ENCODE measurements at places on chromosomes 3 and 15.

- no peak overlapping the region for H3K4me3 ChIP-seq
- H3K4me1 ChIP-seq = no peaks in the 10 kb centered on the region
- H3K27ac ChIP-seq = no peak overlapping the region
- no peak for DNase-seq
- H3K36me3 ChIP-seq = no peaks in the 10 kb centered on the region
- peaks cover 2% of the 10 kb centered on the region for H3K27me3 ChIP-seq
Observed at GRCh38 chr15:33209575-33210481, 15.3 kb upstream of the FMN1 start.

DNA sequence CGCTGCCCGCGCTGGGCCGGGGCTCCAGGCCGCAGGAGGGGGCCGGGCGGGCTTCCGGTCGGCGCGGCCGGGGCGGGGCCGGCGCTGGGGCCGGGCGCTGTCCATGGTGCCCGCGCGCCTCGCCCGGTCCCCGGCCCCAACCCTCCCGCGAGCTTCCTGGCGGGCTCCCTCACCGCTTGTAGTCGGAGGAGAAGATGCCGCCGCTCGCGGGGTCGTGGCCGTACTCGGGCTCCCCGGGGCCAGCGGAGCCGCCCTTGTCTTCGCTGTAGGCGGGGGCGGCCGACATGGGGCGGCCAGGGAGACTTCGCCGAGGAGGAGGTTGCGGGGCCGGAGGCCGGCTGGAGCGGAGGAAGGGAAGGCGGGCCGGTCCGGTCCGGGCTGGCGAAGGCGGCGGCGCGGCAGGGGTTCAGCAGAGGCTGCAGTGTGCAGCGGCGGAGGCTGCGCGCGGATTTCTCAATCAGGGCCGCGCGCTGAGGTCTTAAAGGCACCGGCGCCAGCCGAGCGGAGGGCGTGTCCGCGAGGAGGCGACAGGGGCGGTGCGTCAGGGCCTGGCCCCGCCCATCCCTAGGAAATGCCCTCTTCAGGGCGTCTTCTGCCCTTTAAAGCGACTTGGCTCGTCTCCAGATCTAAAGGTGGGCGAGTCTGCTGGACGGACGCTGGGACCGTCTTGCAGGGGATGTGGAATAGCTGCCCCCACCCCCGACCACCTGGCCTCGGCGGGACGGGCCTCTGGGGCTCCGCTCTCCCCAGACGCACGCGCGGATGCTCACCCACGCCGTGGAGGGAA, at the start of gene AP3B2:
Gene AP3B2, minus strand, starts transcription at position 455 of the 787 bp plus-strand sequence. Its CDS starts 169 bp downstream, at position 286.
- peak; percentile 27 for DNase-seq
- peaks cover 3% of the 10 kb centered on the region for H3K27me3 ChIP-seq
- peaks cover 7% of the 10 kb centered on the region for H3K4me1 ChIP-seq
- no peaks in the 10 kb centered on the region for H3K36me3 ChIP-seq
- H3K27ac ChIP-seq = no peak within 1 kb of the TSS

- peak; percentile 9 for DNase-seq
- H3K4me1 ChIP-seq = no peaks in the 10 kb centered on the region
- no peak overlapping the region for H3K27ac ChIP-seq
- no peaks in the 10 kb centered on the region for H3K36me3 ChIP-seq
Observed at GRCh38 chr3:174168026-174168425, 691.1 kb upstream of the NAALADL2 start.

DNA sequence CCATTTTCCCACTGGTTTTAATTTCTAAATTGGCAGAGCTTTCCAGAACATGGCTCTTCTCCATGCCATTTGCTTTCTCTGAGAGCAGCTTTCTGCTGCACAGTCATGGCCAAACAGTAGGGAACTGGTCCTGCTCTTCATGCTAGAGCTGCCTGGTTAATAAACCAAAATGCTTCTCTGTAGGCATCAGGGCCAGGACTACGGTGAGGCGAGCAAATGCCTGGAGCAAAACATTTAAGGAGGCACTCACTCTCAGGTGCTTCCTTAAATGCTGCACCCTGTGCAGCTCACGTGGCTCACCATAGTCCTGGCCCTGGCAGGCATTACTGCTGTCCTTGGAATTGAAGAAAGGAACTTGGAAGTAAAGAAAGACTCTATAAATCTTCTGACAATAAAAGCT, 48.5 kb upstream of the PPP2R3A start:
- no peaks in the 10 kb centered on the region for H3K4me1 ChIP-seq
- no peak overlapping the region for H3K4me3 ChIP-seq
- H3K36me3 ChIP-seq = no peaks in the 10 kb centered on the region
- H3K27ac ChIP-seq = no peak overlapping the region

GRCh38 chr3:172616031-172616461, 92.8 kb upstream of the TNFSF10 start:
- no peaks in the 10 kb centered on the region for H3K4me1 ChIP-seq
- H3K27me3 ChIP-seq = no peaks in the 10 kb centered on the region
- no peak overlapping the region for H3K4me3 ChIP-seq

DNA sequence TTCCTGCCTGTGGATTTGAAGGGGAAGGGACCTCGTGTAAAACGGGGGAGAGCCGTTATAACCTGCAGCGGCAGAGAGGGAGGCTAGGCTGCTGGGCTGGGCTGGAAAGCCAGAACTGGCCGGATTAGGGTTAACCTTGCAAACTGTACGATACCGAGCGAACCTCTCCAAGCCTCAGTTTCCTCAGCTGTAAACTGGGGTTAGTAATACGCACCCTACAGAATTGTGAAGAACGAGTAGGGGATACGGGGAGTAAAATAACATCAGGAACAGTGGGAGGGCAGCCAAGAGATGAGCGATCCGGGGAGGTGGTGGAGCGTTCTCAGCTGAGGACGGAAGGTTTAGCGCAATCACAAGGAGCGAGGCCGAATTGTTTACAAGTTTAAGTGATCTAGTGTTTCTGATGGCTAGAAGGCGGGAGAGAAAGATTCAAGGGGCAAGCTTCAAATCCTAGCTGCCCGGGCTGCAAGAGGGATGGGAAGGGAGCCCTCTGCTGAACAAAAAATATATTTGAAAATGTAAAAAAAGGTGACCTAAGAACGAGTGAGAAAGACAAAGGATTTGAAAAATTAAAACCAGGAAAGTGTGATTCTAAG, 768 bp upstream of the SEMA5B start:
- H3K27me3 ChIP-seq = peaks cover 82% of the 10 kb centered on the region
- H3K4me3 ChIP-seq = peak overlapping the region; percentile 40
- H3K36me3 ChIP-seq = no peaks in the 10 kb centered on the region
- H3K27ac ChIP-seq = no peak overlapping the region
- peak; percentile 42 for DNase-seq

DNA sequence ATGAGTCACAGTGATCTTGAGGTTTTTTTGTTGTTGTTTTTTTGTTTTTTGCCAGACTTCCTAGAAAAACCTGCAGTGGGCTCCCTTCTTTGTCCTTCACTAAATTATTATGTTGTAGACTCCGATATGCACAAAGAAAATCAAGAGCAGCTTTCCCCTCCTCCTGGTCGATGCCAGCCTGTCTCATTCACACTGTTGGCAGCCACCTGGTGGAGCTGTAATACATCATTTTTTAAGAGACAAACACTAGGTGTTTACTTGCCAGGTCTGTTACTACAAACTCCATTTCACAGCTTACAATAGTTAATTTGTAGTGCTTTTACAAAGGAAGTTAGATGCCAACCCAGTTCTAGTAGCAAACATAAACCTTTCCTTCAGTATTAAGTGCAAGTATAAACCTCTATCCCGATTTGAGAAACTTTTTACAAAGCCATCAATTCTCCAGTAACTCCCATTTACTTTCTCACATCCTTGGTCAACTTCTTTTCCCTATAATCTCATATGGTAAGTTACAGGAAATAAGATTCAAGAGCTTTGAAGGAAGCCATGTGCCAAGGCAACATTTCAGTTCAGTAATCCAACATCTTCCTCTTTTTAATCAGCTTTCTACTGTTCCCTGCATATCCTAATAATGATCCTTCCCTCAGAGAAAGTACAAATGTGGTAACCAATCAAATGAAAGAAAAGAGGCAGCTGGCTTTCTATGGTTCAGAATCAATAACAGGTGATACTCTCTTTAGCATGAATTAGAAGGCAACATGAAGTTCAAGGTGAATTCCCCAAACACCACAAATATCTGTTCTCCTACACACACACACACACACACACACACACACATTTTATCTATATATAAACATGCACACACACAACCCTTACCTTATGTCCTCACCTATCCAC, 14.0 kb downstream of the AAGAB start:
- H3K4me1 ChIP-seq = no peaks in the 10 kb centered on the region
- no peaks in the 10 kb centered on the region for H3K27me3 ChIP-seq
- DNase-seq = no peak
- no peaks in the 10 kb centered on the region for H3K36me3 ChIP-seq
